Upper lobe of right lung (tissue), 1 donor: ENCODE measurements at places on chromosomes 5 and 9.

DNA sequence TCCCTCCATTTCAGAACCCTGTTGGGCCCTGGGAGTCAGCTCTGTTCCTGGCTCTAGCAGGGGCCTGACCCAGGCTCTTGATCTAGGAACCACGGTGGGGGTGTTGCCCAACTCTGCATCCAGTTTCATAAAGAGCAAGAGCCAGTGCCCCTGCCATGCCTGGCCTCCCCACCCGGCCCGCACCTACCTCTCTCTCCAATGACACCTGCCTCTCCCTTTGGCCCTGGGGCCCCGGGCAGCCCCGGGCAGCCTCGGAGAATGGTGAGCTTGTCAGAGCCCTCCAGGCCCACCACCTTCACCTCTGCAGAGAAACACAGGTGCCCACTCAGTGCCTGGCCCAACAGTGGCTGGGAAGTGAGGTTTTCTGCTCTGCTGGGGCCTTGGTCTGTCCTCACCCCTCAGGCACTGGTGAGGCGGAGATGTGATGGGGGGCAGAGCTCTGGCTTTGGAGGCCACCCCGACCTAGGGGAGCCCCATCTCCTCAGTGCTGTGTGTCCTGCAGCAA lies 1.5 kb downstream of the FCN1 start:
- DNase-seq: peak; percentile 58

- no peak for DNase-seq
Measured at GRCh38 chr5:58394339-58394738, 65.5 kb downstream of the PLK2 start.

- DNase-seq: peak; percentile 95
Measured at GRCh38 chr5:168291342-168291963, at the start of gene WWC1. WWC1 (plus strand) TSS chr5:168291645; CDS start chr5:168292153, 508 bp downstream.

- no peak for DNase-seq
Measured at GRCh38 chr5:119470851-119471451, 18.7 kb downstream of the HSD17B4 start.

- DNase-seq: no peak
Measured at GRCh38 chr9:36924071-36924470, 110.0 kb downstream of the PAX5 start.

DNA sequence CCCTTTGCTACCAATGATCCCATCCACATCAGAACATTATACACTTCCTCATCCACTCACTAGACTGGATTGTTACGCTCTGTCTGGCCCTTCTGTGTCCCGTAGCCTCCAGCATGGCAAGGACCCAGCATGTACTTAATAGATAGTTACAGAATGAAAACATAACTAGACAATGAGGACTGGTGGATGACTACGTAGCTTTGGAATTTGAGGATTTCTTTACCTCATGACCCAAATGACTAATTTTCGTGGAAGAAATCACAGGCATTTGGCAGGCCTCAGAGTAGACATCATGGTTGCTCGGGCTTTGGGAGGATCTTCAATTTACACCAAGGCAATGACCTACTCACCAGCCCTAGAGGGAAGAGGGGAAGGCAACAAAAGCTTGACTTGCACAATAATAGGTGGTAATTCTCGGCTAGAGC lies 299.8 kb downstream of the TLE1 start:
- no peak for DNase-seq

DNA sequence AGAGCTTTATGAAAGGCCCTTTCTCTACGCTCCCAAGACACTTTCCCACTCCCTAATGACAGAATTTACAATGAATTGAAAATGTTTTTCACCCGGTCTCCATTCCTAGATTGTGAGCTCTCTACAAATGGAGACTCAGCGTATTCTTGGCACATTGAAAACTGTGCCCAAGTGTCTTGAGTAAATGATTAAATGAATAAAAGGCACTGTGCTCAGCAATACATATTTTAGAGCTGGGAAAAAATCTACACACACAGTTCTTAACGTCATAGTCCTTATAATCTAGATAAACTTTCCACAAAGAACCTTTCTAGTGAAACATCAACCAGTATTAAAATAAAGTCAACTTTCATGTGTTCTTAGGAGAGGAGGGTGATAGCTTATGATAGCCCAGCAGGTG lies 634.0 kb downstream of the RAB3C start:
- no peak for DNase-seq

DNA sequence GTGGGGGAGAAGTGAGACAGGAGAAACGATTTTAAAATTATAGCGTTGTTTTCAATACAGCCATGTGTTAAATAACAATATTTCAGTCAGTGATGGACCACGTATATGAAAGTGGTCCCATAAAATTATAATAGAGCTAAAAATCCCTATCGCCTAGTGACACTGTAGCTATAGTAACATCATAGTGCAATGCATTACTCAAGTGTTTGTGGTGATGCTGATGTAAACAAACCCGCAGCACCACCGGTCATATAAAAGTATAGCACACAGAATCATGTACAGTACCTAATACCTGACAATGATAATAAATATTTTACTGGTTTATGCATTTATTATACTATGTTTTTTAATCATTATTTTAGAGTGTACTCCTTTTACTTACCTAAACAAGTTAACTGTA lies 407.4 kb upstream of the SEMA6A start:
- no peak for DNase-seq

- peak; percentile 73 for DNase-seq
Measured at GRCh38 chr9:33623658-33624586, 99.9 kb downstream of the ANKRD18B start.

DNA sequence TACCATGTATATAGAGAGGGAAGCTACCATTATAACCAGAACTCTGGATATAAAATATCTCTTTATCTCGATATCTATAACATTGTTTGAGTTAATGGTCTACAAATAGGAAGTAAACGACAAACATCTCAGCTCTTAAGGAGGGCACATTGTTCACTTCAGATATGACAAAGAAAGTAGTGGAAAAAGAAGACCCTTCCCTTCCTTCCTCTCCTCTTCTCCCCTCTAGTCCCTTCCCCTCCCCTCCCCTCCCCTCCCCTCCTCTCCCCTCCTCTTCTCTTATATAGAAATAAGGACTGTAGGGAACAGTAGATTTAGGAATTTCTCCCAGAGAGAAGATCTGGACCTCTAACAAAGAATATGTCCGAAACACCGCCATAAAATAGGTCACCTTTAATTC lies 1731.9 kb upstream of the CDH9 start:
- DNase-seq: no peak

DNA sequence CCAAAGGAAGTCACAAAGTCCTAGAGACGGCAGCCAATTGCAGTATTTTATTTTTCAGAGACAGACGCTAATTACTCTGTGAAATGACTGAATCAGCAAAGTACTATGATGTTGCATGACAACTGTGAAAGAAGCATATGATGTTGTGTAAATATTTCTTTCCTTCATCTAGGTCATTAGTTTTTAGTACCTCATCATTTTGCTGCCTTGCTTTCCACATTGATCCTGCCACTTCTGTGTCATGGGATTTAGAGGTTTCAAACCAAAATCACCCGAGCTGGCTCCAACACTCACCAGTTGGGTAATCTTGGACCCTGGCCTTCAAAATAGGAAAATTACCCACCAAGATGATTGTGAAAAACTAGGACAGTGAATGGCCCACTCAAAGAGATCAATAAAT lies 585.2 kb downstream of the ACTL7B start:
- no peak for DNase-seq

- DNase-seq: no peak
Measured at GRCh38 chr5:168219515-168220410, 71.7 kb upstream of the WWC1 start.
